Stimulated activated CD4-positive, alpha-beta T cell treated with anti-CD3 and anti-CD28 coated beads, TNF-alpha, amount 100 ng/mL, for 48 hours (primary cell): ENCODE measurements at places on chromosomes 13 and 19.

DNA sequence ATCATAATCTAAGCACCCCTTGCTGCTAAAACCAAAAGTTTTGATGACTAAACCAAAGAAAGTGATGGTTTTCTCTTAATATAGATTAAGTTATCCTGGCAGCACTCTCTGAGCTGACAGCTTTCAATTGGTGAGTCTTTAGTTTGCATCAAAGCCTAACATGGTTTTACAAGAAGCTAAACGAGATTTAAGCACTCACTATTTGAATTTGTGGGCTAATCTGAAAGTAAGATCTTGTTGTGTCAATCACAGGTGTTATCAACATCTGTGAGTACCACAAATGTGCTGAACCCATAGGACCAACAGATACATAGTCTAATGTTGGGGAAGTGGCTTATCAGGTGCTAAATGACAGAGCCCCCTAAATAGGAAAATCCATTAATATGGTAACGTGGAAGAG lies 223.9 kb downstream of the LHFPL6 start:
- DNase-seq: no peak

- no peak for DNase-seq
These were observed 23.0 kb downstream of the ZNF568 start for GRCh38 chr19:36939153-36939552.

DNA sequence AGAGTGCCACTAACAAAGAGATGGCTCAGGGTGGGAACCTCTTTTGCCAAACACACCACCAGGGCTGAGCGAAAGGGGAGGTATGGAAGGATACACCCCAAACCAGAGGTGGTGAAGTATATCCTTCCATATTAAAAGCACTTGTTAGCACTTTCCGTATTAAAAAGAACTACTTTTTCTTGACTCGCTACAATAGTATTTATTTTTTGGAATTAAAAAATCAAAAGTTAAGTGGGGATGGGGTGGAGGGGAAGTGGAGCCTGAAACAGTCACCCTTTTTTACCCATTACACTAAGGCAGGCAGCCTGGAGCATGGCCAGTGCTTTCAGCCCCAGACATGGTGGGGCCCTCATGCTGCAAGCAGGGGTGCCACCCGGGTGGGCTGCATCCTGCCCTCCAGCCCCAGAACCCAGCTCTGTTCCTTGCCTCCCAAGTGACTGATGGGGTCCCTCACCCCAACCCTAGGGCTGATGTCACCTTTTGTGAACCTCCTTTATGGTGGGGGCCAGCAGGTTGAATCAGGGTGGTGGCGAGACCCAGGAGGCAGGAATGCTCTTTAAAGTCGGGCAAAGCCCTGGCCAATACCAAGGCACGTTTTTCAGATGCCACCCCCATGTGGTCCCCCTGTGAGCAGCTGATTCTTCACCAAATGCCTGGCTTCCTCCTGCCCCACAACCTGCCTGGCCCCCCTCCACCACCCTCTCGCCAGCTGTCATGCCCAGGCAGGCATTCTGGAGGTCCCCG lies 31.0 kb downstream of the LYL1 start:
- DNase-seq: no peak

GRCh38 chr13:107421028-107421427 lies 794.3 kb downstream of the LIG4 start:
- no peak for DNase-seq

GRCh38 chr13:110435331-110435730 lies 126.2 kb downstream of the RAB20 start:
- DNase-seq: no peak

DNA sequence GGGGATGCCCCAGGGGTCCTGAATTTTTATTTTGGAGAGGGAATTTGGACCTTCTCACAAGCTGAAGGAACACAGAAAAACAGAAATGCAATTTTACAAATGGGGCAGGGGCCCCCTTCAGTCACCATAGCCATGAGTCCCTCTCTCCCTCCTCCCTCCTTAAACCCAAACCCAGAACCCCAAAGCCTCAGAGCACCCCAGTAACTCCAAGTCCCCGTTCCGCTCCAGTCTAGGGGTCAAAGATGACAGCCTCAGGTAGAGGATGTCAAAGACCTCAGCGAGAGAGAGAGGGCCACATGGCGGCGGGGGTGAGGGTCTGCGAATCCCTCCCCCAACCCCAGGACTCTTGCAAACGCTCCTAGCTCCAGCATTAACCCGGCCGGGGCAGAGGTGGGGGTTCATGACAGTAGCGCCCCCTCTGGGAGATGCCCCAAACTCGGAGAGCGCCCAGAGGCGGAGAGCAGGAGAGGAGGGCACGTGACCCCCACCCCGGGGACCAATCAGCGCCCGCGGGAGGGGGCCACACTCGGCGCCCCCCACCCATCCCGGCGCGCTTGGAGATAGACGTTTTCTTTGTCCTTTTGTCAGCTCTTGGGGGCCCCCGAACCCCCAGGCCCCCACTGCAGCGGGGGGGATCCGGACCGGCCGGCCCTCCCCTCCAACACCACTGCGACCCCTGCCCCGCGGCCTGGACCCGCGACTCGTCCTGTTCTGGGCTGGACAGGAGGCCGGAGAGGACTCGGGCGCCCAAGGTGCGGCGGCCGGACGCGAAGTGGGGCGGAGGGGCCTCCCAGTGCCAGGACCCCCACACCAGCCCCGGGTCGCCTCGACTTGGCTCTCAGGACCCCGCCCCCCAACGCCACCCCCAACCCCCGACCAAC lies 20.8 kb upstream of the SEMA6B start:
- DNase-seq: no peak

GRCh38 chr19:10763828-10764339 lies 46.0 kb downstream of the DNM2 start:
- DNase-seq: no peak

GRCh38 chr19:30253581-30253996 lies 118.6 kb upstream of the ZNF536 start:
- no peak for DNase-seq

- no peak for DNase-seq
These were observed 615.5 kb upstream of the KLHL1 start for GRCh38 chr13:70723732-70724131.

- DNase-seq: no peak
These were observed 169.4 kb upstream of the HTR2A start for GRCh38 chr13:47066226-47066625.

- no peak for DNase-seq
These were observed 216.7 kb downstream of the ATP8A2 start for GRCh38 chr13:25588336-25589060.

DNA sequence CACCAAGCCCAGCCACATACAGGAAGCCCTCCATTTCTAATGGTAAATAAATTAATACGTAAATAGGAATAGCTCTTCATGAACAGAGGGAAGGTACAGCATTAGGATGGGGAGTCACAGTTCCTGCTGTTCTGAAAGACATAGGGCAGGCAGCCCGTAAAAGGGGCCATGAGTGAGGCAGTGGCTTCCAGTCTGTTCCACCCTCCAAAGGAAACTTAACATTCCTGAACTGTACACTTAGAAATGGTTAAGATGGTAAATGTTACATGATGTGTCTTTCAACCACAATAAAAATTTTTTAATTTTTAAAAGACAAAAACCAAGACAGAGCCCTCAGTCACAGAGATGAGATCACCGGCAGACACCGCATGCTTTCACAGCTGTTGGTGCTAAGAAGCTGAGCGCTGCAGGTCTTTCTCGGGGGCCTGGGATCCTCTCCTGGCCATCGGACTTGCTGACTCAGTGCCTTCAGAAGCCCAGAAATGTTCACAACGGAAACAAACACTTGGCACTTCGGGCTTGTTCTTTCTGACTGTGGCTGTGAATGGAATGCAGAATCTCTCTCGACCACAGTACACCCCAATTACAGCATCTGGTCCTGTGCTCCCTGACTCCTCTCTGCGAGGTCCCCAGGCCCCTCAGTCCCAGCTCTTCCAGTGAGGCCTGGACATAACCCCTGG lies 36.4 kb downstream of the EPS15L1 start:
- DNase-seq: no peak

- DNase-seq: no peak
These were observed at the start of gene PEAK3 for GRCh38 chr19:2282062-2282861. PEAK3 (minus strand) TSS chr19:2282175; CDS start chr19:2280931, 1,244 bp downstream.

DNA sequence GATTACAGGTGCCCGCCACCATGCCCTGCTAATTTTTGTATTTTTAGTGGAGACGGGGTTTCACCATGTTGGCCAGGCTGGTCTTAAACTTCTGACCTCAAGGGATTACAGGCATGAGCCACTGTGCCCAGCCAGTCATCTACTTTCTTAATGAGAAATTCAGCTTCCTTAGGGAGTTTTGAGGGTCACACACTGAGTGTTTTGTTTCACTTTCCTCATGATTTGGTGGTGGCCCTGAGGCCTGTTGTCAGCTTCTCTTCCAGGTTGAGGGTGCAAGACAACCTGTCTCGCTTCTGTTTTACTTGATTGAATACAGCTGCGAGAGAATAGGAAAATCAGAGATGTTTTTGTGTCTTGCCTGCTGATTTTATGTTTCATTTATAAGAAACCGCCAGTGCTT lies 9.9 kb downstream of the FRY start:
- no peak for DNase-seq

GRCh38 chr19:17807731-17808316 lies 12.9 kb downstream of the B3GNT3 start:
- no peak for DNase-seq

- DNase-seq: no peak
These were observed 10.5 kb downstream of the MYO9B start for GRCh38 chr19:17086120-17086519.

GRCh38 chr13:78736142-78736541 lies 77.2 kb upstream of the OBI1 start:
- DNase-seq: no peak

GRCh38 chr19:13899912-13900584 lies 5.9 kb downstream of the BRME1 start:
- DNase-seq: no peak

DNA sequence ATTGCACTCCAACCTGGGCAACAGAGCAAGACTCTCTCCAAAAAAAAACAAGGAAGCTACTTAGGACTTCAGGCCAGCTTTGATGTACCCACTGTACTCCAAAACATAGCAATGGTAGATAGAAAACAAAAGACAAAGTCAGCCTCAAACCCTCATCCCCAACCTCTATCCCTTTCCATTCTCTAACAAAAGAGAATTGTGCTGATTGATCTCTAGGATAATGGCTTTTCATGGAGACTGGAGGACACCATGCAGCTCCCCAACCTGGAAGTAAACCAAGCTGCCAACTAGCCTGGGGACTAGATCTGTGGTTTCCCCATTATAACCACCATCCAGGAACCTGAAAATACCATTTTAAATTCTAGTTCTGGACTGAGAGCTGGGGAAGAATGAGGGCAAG lies 4.3 kb upstream of the ZDHHC20 start:
- no peak for DNase-seq

GRCh38 chr13:32976056-32976805 lies 40.0 kb upstream of the KL start:
- no peak for DNase-seq

DNA sequence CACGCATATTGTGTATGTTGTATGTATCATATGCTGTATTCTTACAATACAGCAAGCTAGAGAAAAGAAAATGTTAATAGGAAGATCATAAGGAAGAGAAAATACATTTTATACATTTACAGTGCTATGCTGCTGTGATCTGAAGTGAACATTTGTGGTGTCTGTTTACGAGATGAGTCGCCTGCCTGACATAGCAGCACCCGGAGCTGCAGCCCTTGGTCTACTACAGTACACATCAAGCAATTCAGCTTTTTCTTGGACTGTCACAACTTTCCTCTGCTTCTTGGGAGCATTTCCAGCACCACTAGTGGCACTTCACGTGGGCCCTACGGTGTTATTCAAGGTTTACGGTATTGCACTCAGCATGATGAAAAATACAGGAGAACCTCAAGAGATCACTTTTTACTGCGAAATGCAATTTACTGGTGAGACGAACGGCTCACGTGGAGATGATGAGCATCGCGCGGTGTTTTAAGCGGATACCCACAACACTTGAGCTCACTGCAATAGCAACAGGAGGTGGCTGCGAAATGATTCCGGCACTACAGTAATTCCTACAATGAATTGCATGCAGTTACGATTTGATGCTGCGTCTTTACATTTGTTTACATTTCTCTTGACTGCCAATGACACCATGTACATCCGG lies 308.4 kb downstream of the FGF9 start:
- DNase-seq: no peak

DNA sequence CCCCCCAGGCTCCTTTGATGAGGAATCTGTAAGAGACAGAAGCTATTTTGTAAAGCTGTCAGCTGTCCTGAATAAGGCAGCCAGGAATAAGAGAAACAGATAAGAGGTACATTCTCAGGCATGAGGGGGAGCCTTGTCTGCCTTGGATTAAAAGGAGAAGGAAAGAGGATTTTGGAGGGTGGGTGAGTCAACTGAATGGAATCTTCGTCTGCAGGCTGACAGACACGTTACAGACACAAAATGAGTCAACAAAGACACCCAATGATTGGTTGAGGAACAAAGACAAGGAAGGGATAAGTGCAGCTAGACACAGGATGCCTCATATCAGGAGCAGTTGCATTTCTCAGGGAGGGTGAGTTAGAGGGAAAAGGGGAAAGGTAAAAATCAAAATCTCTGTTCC lies 162.5 kb downstream of the OLFM4 start:
- DNase-seq: no peak

GRCh38 chr13:20410726-20411125 lies 114.9 kb downstream of the CRYL1 start:
- no peak for DNase-seq

- DNase-seq: no peak
These were observed 239.4 kb downstream of the DCLK1 start for GRCh38 chr13:35891507-35892441.

GRCh38 chr19:6551607-6552450 lies 21.0 kb downstream of the TNFSF9 start:
- peak; percentile 24 for DNase-seq

GRCh38 chr19:15266683-15267082 lies 34.4 kb upstream of the EPHX3 start:
- no peak for DNase-seq

GRCh38 chr19:12603714-12604113 lies 6.9 kb downstream of the ZNF490 start:
- DNase-seq: peak; percentile 36

DNA sequence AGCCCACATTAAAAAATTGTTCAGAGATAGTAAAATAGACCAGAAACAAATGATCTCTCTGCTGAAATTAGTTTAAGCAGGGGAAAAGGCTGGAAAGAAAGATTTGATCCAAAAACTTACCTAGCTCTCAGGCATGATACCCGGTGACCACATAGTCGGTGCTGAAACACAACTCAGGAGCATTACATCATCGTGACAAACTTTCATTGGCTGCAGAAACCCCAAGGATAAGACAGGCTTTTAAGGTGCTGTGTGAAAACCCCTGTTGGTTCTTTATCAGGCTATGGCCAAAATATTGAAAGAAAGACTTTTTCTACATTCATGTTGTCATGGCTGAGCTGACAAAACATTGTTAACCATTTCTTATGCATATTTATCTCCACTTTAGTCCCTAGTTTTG lies 171.7 kb upstream of the KLF12 start:
- DNase-seq: no peak

- DNase-seq: peak; percentile 24
These were observed 59.6 kb downstream of the PDS5B start for GRCh38 chr13:32645854-32646253.
